COLO829 (cell line): ENCODE measurements at places on chromosomes 16 and 17.
A peak's percentile ranks its signal among the peaks of the same experiment; 100 is the strongest.

DNA sequence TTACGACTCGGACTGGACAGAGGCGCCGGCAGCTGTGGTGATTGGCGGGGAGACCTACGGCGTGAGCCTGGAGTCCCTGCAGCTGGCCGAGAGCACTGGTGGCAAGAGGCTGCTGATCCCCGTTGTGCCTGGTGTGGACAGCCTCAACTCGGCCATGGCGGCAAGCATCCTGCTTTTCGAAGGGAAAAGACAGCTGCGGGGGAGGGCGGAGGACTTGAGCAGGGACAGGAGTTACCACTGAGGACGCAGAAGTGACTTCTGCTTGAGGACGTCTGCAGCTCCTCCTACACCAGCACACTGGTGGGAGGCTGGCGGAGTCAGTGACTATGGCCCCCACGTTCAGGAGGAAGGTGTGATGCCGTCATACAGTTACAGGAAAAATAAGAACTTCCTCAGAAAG lies 9.7 kb downstream of the MRM3 start:
- no peak for DNase-seq

DNA sequence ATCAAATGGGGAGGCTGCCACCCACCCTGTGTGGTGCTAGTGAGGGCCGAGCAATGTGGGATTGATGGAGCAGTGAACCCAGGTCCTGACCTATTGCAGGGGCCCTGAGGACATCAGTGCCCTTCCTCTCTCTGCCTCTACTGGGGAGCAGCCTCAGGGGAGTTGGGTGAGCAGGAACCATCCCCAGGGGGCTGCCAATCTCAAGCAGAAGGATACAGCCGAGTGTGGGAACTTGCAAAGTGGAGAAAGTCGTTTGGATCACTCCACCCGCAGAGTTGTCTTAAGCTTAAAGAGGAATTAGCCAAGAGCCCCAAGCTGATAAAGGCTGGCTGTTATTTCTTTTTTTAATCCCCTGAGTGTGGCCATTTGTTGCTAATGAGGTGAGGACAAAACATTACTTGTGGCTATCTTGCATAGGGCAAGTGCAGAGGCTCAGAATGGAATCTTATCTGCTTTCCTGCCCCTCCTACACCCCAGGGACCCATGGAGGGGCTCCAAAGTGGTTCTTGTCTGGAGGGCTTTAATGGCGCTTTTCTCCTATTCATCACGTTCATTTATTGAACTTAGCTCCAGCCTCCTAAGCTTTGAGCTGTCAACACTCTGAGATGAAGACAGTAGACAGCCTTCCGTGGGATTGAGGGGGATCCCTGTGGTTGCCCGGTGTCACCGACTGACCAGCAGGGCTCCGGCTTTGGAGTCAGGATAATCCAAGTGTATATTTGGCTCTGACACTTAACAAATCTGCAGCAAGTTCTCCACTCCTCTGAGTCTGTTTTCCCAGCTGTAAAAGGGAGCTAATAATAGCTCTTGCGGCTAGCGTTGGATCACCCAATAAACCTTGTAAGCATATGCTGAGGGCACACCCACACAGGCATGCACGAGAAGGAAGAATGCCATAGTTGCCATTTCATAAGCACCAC lies 45.1 kb downstream of the MYH11 start:
- DNase-seq, result peak; percentile 59

- peak; percentile 63 for DNase-seq
Measured at GRCh38 chr17:16477255-16477654, 14.7 kb downstream of the LRRC75A start.

DNA sequence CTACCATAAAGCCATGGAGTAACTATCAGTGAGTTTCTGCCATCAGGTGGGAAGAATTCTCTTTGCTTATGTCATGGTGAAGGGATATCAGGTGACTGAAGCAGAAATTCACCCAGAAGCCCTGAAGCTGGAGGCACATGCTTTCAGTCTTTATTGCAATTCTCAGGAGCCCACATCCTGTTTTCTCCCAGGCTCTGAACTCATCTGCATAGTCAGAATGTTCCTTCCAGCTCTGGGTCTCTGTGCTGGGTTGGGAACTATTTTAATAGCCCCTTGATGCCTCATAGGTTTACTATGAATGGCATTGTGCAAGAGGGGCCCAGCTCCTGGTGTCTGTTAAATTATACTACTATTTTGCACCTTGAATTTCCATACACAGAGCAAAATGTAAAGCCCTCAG lies 198.4 kb upstream of the SOX9 start:
- DNase-seq, result peak; percentile 9

DNA sequence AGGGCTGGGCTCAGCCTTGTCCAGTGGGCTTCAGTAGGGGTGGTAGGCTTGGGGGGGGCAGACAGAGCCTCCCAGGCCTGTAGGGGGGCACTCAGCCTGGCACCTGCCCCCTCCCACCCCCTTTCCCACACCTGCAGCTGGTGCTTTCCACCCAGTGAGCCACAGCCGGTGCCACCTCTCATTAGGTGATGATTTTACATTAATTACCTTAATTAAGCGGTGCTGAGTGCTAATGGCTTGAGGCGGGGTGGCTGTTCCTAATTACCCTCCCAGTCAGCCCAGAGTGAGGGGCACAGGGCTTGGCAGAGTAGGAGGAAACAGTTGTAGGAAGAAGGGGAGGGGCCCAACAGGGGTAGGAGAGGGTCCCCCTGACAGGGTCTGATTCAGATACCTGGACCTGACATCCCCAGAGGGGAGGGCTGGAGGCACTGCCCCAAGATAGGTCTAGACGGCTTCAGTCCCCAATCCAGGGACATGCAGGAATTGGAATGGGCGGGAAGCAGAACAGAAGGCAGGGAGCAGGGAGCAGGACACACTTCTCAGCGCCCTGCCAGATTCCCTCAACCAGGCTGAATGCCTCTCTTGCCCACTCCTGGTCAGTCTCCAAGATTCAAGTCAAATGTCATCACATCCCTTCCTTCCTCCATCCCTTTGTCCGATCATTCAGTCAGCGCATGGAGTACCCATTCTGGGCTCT lies 26.5 kb upstream of the PHF12 start:
- no peak for DNase-seq

DNA sequence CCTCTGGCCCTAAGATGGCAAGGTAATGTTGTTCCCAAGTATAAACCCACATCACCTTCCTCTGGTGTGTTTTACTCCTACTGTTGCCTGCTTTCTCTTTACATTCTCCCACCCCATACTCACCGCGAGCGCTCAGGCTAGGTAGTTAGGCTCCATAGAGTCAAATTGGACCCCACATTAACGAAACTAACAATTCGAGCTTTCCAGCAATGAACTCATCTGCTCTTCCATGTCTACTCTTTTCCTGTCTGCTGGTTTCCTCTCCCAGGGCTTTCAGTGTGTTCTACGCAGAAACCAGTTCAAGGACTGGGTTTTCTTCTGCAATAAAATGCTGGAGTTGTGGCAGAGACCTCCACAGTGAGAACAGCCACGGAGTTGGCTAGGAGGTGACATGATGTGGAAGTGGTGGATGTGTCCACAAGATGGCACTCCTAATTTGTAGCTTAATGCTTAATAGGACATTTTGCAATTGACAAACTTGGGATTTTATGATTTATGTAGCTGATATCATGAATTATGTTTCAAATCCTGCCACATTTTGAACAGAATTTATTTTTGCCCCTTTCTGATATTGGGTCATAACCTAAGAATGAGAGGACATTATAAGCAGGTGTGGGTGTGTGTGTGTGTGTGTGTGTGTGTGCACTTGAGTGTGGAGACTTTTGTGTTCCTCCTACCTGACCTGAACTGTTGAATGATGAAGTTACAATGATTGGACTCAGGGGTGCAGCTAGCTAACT lies 2.2 kb upstream of the UQCRC2 start:
- peak; percentile 42 for DNase-seq
